ENCODE measurements at places on chromosomes 1 and 21.

- DNase-seq, result no peak
These were observed 10.2 kb downstream of the PTPN14 start for GRCh38 chr1:214541206-214541605.

DNA sequence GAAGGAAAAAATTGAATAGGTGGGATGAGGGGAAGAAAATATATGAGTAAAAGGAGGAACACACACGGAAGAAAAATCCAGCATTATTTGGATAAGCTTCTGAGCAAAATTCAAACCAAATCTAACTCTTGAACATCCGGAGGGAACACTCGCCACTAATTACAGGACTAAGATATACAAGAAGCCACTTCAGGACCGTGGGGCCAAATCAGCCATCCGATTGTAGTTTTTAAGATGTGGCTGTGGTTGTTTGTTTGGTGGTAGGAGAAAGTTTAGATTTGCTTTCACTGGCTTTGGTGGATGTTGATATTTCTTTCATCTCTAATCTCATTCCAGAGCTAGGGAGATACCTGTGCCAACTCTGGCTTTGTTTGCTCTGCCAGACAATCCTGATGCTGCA is 43.7 kb upstream of the ADAMTS1 start:
- no peak for DNase-seq

GRCh38 chr1:110011527-110012041 is 22.8 kb upstream of the STRIP1 start:
- peak; percentile 48 for DNase-seq

- no peak for DNase-seq
These were observed 2.0 kb upstream of the COL9A2 start for GRCh38 chr1:40318970-40319621.

GRCh38 chr1:154429118-154429517 is 24.0 kb downstream of the IL6R start:
- no peak for DNase-seq

- DNase-seq, result no peak
These were observed 24.8 kb downstream of the GRIK3 start for GRCh38 chr1:37009521-37009920.

- DNase-seq, result no peak
These were observed 20.5 kb downstream of the ROR1 start for GRCh38 chr1:63794354-63794753.

- DNase-seq, result no peak
These were observed 29.0 kb downstream of the ATP2B4 start for GRCh38 chr1:203655671-203656070.

GRCh38 chr1:225447650-225448089 is 19.8 kb upstream of the LBR start:
- DNase-seq, result no peak

DNA sequence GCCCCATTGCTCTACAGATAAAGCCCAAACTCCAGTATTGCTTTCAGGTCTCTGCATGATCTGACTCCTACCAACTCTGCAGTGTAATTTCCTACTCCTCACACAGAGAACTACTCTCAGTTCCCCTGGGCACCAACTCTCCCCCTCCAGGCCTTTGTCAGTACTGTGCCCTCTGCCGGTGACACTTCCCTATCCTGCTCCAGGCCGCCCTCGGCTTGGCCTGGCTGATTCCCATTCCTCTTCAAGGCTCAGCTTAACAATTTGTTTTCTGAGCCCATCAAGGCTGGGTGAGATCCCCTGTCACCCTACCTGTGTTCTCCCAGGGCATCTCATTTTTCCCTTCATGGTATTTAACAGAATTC is 2.6 kb downstream of the SLAMF8 start:
- DNase-seq, result no peak

DNA sequence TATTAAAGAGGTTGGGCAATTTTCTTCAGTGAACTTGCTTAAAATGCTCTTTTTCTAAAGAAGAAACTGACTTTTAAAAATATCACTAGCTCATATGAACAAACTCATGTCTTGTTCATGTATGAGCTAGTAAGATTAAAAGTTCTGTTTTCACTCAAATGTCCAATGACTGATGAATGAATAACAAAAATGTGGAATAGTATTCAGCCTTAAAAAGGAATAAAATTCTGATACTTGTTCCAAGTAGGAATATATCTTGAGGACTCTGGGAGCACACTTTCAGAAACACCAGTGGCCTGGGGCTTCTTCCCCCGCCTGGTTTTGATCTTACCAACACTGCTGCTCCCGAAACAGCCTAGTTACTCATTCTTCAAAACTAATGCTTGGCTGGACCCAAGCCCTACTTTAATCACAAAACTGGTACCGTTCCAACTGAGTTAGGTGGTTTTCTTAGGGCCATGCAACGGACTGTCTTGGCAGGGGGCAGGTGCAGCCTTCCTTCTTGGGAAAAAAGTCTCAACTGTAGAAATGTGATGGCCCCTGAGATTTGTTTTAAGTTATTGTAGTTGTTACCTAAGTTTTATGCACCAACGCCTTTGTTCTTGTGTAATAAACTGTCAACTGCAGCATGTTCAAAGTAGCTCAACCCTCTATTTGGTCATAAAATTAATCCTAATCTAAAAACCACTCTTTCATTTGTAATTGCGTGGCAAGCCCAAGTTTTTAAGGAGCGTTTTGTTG is 116.0 kb downstream of the ETS2 start:
- no peak for DNase-seq

- DNase-seq, result peak; percentile 3
These were observed 333.4 kb upstream of the ADGRL2 start for GRCh38 chr1:81467383-81467782.

- no peak for DNase-seq
These were observed 48.8 kb upstream of the RAP1A start for GRCh38 chr1:111570781-111571181.

- no peak for DNase-seq
These were observed 481.6 kb upstream of the LRRC7 start for GRCh38 chr1:69086148-69086547.

DNA sequence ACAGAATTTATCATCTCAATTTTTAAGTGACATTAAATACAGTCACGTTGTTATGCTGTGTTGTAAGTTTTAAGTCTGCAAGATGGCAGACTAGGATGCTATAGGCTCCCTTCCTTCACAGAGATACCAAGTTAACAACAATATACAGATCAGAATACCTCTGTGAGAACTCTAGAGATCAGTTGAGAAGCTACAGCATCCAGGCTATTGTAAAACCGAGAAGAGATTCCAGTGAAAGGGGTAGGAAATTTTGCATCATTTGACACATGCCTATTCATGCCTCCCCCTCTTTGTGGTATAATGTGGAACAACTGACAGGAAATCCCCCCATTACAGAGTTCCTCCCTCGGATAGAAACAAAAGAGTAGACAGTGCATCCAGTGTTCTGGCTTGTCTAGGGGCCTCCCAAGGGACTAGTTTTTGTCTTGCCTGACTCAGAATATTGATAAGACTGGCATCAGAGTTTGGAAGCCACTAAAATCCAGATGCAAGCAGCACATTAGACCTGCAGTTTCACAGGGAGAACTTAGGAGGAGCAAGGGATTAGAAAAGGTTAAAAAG is 80.6 kb downstream of the LBR start:
- DNase-seq, result no peak

- DNase-seq, result no peak
These were observed 13.2 kb upstream of the VCAM1 start for GRCh38 chr1:100706296-100706695.

DNA sequence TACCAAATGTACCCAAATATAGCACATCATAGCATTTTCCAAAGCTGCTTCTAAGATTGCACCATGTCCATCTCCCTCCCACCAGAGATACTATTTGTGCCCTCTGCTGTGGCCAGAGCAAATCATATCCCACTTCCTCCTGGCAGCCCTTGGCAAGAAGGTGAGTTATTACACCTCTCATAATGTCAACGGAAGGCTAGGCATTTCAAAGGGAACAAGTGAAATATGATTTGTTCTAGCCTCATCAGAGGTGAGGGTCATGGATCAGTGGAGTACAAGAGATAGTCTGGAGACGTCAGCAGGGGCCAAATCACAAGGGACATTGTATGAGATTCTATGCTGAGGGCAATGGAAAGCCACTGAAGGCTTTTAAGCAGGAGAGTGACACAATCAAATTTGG is 90.2 kb upstream of the BCAR3 start:
- no peak for DNase-seq

GRCh38 chr1:185632659-185633423 is 101.3 kb upstream of the HMCN1 start:
- DNase-seq, result peak; percentile 66

- no peak for DNase-seq
These were observed 42.4 kb downstream of the FBXO2 start for GRCh38 chr1:11611638-11612327.

GRCh38 chr1:176879784-176880620 is 284.5 kb downstream of the ASTN1 start:
- DNase-seq, result no peak

GRCh38 chr1:56709269-56709880 is 64.3 kb downstream of the PRKAA2 start:
- DNase-seq, result peak; percentile 47

GRCh38 chr1:210523830-210524229 is 195.1 kb downstream of the HHAT start:
- DNase-seq, result no peak

DNA sequence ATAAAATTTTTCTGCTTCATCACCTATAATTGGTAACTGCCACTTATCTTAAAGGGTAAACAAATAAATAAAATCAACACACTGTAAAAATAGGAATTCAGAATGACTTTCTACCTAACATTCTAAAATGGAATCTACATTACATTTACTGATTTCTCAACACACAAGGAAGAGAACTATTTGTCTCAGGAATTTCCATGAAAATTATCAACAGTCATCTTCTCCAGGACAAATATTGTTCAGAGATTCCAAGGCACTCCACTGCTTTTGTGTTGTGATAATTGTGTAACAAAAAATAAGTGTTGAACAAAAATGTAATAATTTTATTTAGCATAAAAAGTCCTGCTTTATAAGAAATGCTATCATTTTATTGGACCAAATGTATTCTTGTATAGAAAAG is 7.3 kb downstream of the ODF2L start:
- DNase-seq, result no peak

- peak; percentile 43 for DNase-seq
These were observed 142.5 kb downstream of the TIAM1 start for GRCh38 chr21:31201548-31201947.

GRCh38 chr21:44940116-44940631 is 345 bp downstream of the SLX9 start:
- DNase-seq, result no peak

GRCh38 chr1:222829868-222830267 is 15.0 kb downstream of the DISP1 start:
- peak; percentile 48 for DNase-seq

DNA sequence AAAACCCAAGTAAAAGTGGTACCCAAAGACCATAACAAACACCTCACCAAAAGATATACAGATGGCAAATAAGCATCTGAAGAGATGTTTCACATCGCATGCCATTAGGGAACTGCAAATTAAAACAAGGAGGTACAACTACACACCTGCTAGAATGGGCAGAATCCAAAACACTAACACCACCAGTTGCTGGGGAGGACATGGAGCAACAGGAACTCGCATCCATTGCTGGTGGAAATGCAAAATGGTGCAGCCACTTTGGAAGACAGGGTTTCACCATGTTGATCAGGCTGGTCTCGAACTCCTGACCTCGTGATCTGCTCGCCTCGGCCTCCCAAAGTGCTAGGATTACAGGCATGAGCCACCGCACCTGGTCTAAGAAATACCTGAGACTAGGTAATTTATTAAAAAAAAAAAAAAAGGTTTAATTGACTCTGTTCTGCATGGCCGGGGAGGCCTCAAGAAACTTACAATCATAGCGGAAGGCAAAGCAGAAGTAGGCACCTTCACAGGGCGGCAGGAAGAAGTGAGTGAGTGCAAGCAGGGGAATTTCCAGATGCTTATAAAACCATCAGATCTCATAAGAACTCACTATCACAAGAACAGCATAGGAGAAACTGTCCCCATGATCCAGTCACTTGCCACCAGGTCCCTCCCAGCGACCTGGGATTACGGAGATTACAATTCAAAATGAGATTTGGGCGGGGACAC is 30.2 kb upstream of the PRSS38 start:
- no peak for DNase-seq

GRCh38 chr1:3066250-3066711 is 2.7 kb upstream of the PRDM16 start:
- DNase-seq, result no peak

GRCh38 chr1:159088546-159089183 is 12.1 kb upstream of the AIM2 start:
- no peak for DNase-seq

DNA sequence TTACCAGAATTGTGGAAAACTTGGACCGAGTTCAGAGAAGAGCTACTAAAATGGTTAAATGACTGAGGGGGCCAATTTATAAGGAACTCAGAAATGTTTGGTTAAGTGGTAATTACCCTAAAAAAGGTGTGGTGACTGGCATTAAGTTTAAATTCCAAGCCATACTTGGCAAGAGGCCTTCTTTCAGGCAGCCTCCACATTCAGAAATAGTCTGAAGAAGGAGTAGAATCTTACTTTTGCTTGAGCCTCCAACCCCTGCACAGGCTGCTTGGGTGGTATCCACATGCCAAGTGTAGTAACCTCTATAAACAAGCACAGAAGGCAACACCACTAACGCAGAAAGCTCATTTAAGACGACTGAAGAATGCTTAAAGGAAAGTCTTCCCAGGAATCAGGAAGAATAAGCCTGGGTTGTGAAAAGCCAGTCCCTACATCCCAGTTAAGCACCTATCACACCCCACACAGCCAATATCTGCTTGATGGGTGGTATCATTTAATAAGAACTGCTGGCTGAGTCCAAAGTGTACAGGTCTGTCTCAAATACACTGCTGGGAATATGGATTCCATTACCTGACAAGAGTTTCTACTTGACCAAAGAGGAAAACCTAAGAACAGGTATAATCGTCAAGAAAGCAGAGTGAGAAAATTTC is 13.7 kb upstream of the GORAB start:
- no peak for DNase-seq

DNA sequence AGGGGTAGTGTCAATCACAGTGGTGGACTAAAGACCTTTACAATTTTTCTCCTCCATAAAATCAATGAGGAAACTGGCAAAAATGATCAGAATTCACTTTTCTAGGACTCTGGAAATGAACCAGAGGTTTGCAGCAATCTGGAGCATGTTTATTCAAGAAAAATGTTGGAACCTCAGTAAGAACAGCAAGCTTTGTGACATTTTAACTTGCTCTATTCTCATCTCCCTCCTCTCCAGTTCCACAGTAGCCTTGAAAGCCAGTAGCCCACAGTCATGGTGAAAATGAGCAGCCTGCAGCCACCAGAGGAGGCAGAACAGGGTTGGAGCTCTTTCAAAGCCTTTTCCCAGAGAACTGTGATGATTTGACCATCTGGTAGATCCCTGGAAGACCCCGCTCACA is 9.1 kb downstream of the TTC4 start:
- DNase-seq, result no peak

- no peak for DNase-seq
These were observed 99.1 kb upstream of the RAB3GAP2 start for GRCh38 chr1:220371324-220371723.

All from astrocyte of the cerebellum (primary cell).